SK-N-SH treated with all-trans-retinoic acid at 6 μM for 48 hours (cell line): ENCODE measurements at places on chromosomes 2 and 18.

DNA sequence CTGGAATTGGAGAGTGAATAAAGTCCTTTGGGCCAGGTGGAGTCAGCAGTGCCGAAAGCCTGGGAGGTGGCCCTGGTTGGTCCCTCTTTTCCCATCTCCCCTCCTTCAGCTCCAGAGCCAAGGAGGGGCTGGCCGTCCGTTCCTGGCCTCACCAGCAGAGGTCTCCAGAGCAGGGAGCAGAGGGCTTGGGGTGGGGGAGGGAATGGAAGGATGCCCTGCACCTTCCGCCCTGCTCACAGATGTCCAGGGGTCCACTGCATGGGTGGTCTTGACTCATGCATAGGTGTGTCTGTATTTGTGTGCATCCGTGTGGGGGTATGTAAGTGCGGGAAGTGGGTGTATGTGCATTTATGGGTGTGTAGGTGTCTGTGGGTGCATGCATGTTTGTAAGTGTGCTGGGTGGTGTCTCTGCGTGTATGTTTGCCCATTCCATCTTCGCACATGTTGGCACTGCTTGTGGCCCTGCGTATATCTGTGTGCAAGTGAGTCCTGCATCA is 201.8 kb downstream of the ZFP36L2 start:
- ATAC-seq = peak; percentile 94

- ATAC-seq = no peak
Observed at GRCh38 chr18:59671551-59671950, 25.7 kb downstream of the CCBE1 start.

DNA sequence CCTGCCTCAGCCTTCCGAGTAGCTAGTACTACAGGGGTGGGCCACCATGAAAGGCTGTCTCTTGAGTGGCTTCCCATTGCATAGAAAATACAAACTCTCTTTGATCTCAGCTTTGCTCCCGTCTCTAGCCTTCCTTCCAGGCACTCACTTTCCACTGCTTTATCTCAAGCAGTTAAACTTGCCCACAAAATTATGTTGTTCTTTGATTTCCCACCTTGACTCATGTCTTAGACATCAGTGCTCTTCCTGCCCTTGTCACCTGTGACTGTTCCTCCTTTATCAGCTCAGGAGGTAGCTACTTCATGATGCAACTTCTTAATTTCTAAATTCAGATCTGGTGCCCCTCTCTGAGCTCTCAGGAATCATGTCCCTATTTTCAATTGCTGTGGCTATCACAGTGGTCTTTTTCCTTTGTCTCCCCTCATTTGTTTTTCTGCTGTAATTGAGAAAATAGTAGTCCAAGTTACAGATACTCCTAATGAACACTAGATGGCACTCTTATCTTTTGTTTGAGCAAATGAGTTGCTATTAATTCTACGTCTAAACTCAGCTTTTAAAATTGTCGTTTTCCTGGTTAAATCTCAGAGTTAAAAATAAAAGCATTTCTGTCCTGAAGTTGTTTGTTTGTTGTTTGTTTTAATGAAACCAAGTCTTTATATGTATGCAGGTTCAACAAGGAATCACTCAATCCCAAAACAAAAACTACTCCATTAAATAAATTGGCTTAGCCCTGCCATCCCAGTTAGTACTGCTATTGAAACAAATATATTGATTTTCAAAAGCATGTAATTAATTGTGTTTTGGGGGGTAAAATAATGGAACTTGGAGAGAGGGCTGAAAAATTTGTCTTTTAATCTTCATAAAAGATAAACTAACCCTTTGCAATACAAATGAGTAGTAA is 46.9 kb upstream of the GREB1L start:
- peak; percentile 44; the same call in 2 of the 3 replicates for ATAC-seq

DNA sequence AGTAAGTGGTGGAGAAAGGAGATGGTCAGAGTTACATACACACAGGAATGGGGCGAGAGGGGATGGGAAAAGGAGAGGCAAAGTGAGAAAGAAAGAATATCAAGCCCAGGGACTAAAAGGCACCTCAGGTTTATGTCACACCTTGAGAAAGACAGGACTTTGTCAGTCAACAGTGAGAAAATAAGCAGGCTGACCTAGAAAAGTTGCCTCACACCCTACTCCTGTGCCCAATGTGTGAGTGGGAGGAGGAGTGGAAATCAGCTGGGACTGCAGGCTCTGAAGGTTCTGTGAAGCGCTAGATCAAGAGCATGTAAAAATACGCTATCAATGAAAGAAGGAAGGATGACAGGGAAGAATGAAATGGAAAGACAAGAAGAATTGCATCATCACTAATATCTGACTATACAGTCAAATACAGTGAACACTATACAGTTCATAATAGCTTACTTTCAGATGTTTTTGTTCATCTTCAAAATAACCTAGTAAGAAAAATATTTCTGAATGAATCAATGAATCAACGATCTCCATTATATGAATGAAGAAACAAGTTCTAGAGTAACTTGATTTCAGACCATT is 10.7 kb downstream of the VPS54 start:
- ATAC-seq = no peak

- no peak for ATAC-seq
Observed at GRCh38 chr2:139175510-139175909, 395.3 kb upstream of the NXPH2 start.
